AG20443 (cell line): ENCODE measurements at places on chromosomes 7 and 10.

GRCh38 chr7:65438598-65438997 lies 64.9 kb downstream of the ZNF92 start:
- peak; percentile 68 for DNase-seq

DNA sequence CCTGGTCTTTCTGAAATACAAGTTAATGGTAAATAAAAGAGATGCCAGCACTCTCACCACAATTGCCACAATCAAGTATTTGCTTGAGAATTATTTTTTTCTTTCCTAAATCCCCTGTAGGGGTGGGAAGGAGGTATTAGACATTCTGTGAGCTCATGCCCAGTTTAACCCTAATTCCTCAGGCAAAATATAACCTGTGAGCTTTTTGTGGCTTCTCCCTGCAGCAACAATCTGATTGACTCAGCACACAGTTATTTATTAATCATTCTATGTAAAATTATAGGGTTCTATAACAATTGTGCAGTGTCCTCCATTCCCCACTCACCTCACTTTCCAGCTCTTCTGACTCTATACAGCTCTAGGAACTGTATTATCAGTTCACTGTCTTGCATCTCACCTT lies 66.3 kb downstream of the GLI3 start:
- DNase-seq: no peak

GRCh38 chr7:27202018-27202861 lies 2.3 kb upstream of the HOXA13 start:
- DNase-seq: no peak

GRCh38 chr7:73314271-73314670 lies 5.6 kb upstream of the NSUN5 start:
- no peak for DNase-seq

- no peak for DNase-seq
These were observed 8.8 kb downstream of the TNS3 start for GRCh38 chr7:47572939-47573757.

- no peak for DNase-seq
These were observed 291.8 kb downstream of the PRKG1 start for GRCh38 chr10:51366044-51366443.

DNA sequence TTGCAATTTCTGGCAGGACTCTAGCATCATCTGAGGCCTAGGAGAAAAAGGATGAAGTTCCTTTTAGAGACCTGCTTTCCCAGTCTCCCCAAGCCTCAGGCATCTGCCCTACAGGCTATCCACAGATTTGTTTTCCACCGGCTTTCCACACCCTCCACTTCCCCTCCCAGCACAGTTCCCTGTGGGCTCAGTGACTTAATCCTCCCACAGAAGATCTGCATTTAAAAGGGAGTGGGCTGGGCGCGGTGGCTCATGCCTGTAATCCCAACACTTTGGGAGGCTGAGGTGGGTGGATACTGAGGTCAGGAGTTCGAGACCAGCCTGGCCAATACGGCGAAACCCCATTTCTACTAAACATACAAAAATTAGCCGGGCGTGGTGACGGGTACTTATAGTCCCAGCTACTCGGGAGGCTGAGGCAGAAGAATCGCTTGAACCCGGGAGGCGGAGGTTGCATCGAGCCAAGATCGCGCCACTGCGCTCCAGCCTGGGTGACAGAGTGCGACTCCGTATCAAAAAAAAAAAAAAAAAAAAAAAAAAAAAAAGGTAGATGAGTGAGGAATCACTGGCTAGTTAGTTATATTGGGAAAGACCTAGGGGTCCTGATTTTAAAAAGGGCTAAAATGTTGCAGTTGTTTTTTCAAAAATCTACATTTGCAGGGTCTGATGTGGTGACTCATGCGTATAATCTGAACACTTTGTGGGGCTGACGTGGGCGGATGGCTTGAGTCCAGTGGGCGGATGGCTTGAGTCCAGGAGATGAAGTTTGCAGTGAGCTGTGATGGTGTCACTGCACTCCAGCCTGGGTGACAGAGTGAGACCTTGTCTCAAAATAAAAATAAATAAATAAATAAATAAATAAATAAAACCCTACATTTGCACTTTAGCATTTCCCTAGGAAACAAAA lies 119.5 kb downstream of the BAMBI start:
- no peak for DNase-seq

DNA sequence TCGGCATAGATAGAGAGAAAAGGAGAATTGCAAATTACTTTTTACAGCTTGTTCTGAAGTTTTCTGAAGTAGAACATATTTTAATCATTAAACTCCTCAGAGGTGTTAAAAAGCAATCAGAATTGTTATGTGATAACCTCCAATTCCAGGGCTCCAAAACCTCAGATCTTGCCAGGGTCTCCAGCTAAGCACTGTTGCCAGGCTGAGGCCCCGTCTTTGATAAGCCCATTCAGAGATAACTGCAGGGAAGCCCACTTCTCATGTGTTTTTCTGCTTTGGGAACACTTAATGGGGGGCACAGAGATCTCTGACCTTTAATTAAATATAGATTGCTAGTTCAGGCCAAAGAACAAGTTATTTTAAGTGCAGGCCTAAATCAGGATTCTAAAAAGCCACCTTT lies 40.4 kb downstream of the GFRA1 start:
- no peak for DNase-seq

DNA sequence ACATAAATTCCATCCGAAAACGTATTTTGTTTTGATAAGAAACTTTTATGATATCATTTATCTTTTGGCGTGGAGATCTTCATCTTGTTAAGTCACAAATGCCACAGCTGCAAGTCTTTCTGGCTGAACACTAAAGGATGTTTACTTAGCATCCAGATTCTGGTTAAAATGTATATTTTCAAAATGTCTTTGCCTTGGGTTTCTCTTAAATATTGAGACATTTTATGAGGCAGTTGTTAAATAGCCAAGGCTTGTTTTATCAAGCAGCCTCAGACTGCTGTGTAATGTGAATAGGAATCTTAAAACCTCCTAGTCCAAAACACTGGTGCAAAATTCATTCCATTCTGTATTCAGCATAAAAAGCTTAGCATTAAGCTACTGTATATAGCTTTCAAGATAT lies 136.3 kb upstream of the FZD1 start:
- no peak for DNase-seq

DNA sequence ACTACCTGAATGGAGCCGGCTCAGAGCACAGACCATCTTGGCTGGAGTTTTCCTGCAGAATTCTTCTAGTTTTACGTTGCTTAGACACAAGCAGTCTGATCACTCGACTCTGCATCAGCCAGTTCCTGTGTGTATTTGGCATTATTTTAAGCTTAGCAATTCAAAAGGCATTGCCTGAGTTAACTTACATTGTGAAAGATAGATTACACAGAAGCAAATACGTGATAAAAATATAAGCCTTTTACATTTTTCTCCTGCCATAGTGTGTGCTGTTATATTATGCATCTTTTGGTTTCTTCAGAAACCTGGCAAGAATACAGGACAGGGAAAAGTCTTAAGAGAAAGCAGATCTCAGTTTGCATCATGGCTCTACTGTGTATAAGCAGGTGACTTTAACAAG lies 98.1 kb downstream of the LRRC4 start:
- DNase-seq: no peak

GRCh38 chr7:28155019-28155660 lies 25.5 kb downstream of the JAZF1 start:
- no peak for DNase-seq

DNA sequence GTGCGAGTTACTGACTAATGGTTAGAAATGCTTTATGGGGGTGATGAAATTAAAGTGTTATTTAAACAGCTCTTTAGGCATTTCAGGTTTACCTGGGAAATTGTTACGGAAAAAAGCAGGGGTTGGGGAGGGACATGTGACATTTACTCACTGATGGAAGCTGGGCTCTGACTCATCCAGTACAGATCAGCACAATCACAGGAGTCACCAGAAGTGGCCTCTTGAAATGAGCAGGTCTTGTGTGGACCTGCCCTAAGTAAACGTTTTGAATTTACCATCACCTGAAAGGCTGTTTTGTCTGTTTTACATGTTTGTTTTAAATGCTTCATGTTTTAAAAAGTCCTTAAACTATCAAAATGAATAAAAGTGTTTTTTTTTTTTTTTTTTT lies 2.3 kb downstream of the GLRX3 start:
- DNase-seq: peak; percentile 52

- DNase-seq: peak; percentile 94
These were observed 194.3 kb downstream of the ZMYND11 start for GRCh38 chr10:329361-330099.

GRCh38 chr7:111238886-111239285 lies 148.0 kb downstream of the LRRN3 start:
- DNase-seq: no peak

- DNase-seq: peak; percentile 86
These were observed 39.7 kb upstream of the HPS1 start for GRCh38 chr10:98486421-98486820.

DNA sequence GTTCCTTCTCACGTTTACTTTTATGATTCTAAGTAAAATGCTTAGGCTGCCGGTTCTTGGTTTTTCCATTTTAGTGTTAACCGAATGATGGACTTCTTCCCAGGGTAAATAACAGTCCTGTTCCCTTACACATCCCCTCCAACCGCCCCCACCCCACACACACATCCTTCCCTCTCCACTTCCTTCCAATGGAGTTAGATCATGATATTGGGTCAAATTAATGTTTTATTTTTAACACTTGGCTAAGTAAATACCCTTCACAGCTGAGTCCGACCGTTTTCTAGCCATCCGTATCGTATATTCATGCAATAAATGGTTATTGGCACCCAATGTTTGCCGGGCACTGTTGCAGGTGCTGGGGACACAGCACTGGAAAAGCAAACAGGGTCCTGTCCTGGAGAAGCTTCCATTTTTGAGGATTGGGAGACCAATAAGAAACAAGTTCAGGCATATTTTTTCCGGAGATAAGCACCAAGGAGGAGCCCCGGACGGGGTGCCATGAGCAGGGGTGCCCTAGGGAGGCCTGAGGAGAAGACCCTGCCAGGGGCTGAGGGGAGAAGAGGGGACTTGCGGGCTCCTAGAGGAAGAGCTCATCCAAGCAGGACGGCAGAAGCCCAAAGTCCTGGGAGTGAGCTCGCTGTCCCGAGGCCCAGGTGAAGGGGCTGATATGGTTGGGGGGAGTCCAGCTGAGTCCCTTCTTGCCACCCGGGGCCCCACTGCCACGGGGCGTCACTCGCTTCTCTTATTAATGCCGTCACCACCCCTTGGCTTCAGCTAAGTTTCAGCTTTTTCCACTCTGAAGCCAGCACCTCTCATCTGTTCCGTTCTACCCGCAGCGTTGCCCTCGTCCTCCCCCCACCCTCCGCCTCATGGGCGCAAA lies 126.0 kb upstream of the RET start:
- no peak for DNase-seq

GRCh38 chr7:130299866-130300265 lies 6.9 kb downstream of the CPA4 start:
- no peak for DNase-seq

- no peak for DNase-seq
These were observed 245.6 kb upstream of the INHBA start for GRCh38 chr7:41948503-41948902.

DNA sequence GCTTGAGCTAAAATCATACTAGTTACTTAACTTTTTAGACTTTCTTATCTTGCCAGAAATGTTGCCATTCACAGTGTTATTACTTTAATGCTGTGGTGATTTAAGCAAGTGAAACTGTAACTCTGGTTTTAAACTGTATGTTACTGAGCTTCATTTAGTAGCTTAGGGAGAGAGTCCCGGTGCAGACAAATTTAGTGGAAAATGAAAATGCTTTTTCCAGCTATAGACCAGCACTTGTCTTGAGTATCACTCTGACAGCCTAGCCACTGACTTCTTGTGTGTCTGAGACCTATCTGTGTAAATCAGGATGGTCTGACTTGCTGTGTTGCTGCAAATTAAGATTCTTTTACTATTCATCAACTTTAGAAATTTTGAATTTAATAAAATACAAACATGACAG lies 200.8 kb downstream of the CACNB2 start:
- DNase-seq: no peak

- no peak for DNase-seq
These were observed 179.1 kb upstream of the LRRTM3 start for GRCh38 chr10:66746711-66747110.

DNA sequence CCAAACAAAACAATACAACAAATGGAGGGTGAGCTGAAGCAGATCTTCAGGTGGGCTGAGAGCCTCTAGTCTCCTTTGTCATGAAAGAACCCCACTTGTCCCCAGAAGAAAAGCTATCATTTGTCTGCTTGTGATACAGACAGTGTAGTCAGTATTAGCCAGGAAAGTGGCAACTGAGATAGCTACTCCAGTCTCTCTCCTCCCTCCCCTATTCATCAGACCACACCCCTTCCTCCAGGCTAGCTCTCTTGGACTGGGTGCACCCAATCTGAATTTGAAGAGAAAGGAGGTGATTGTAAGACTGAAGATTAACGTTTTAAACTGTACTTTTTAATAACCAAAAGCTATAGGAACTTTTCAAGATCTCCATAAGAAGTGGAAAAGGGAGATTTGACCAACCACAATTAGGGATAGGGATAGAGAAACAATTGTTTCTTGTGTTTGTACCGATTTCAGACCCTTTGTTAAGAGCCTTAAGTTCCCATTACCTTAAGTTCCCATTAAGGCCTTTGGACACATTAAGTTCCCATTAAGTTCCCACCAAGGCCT lies 14.1 kb downstream of the BMPR1A start:
- peak; percentile 32 for DNase-seq

- DNase-seq: no peak
These were observed 595.6 kb downstream of the GRM8 start for GRCh38 chr7:126657137-126657536.

GRCh38 chr7:38160003-38160571 lies 18.0 kb upstream of the STARD3NL start:
- DNase-seq: no peak

DNA sequence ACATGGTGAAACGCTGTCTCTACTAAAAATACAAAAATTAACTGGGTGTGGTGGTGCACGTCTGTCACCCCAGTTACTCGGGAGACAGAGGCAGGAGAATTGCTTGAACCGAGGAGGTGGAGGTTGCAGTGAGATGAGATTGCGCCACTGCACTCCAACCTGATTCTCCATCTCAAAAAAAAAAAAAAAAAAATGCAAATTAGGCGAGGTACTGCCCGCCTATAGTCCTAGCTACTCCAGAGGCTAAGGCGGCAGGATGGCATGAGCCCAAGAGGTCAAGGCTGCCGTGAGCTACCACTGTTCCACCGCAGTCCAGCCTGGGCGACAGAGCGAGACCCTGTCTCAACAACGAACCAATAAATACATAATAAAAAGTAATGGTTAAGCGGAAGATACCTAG lies 1.1 kb upstream of the EIF4H start:
- DNase-seq: no peak

DNA sequence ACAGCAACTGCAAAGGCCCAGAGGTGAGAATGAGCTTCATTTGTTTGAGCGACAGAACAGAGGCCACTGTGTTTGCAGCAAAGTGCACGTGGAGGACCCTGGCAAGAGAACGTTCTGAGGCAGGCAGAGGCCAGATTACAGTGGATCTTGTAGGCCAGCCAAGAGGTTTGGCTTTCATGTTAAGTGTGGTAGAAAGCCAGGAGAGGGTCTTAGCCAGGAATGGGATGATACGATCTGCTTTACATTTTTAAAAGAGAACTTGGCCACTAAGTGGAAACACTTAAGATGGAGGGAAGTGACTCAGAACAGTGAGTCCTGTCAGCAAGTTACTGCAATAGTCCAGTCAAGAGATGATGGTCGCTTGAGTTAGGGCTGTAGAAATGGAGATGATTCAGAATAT lies 4.6 kb downstream of the CCDC136 start:
- peak; percentile 31 for DNase-seq
